ENCODE measurements at places on chromosomes 4 and X.

- no peak for DNase-seq
Measured at GRCh38 chr4:85861064-85861765, 386.3 kb downstream of the ARHGAP24 start.

DNA sequence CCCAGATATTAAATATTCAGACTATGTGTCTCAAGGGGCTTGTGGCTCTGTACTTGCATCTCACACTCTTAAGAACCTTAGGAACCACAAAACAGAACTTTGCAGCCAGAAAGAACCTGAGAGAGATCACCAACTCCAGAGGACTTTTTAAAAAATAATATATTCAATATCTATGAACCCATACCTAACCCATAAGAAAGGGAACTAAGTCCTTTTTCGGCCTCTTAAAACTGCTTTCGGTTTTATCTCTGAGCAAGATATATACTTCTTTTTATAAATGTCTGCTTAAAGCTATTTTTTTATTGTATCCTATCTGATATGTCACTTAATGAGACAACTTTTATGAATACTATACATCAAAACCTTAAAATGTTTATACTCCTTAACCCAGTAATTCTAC is 10.9 kb downstream of the SMARCA1 start:
- DNase-seq = no peak

DNA sequence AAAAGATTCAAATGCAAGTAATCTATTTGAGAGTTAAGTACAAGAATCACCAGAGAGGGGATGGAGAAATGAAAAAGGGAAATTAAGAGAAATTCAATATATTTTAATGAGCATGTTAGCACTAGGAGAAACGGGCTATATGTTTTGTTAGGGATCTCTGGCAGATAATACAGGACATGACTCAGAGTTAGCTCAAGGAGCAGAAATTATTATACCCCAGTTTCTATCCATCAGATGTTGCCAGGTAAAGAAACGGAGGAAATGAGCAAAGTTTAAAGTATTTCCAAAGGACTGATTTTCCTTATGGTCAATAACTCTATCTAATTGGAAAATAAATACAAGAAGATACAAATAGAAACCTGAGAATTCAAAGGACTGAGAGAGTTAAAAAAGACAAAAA is 867.6 kb downstream of the TRAM1L1 start:
- no peak for DNase-seq

- DNase-seq = peak; percentile 29
Measured at GRCh38 chr4:11428899-11429698, 405 bp upstream of the HS3ST1 start.

GRCh38 chrX:41449615-41450014 is 2.5 kb downstream of the NYX start:
- DNase-seq = no peak

- no peak for DNase-seq
Measured at GRCh38 chr4:21126014-21126512, 425.8 kb downstream of the PACRGL start.

- no peak for DNase-seq
Measured at GRCh38 chrX:139828033-139828432, 104.8 kb downstream of the ATP11C start.

- DNase-seq = no peak
Measured at GRCh38 chr4:80202190-80202711, 4.9 kb downstream of the PRDM8 start.

- DNase-seq = no peak
Measured at GRCh38 chr4:71444395-71444794, 105.6 kb downstream of the SLC4A4 start.

DNA sequence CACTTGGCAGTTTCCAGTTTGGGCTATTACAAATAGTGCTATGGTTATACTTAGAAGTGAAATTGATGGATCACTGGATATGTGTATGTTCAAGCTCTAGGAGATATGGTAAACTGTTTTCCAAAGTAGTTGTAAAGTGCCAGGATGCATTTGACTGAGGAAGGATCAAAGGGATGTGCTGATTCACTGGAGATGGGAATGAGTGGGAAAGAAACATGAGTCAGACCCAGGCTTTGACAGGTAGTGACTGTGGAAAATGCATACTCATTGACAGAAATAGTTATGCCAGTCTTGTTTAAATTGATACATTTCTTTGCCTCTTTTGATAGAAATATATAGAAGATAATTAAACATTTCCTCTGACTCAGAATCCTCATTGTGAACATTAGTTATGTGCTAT is 77.9 kb downstream of the CEP135 start:
- DNase-seq = peak; percentile 59

GRCh38 chr4:121936101-121936500 is 15.8 kb downstream of the TRPC3 start:
- DNase-seq = no peak

DNA sequence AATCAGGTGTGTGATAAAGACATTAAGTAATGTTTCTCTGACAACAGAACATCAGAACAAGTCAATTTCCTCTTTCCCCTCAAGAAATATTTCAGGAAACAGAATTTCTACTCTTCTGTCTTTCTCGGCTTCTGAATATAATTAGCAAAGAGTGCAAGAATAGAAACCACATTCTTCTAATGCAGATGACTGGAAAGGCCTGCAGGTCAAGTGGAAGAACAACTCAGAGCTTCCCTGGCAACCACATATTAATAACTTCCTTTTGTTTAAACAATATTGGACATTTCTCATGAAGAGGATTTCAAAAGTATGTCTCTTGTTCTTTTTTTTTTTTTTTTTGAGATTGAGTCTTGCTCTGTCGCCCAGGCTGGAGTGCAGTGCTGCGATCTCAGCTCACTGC is 225.5 kb downstream of the PARM1 start:
- DNase-seq = no peak

DNA sequence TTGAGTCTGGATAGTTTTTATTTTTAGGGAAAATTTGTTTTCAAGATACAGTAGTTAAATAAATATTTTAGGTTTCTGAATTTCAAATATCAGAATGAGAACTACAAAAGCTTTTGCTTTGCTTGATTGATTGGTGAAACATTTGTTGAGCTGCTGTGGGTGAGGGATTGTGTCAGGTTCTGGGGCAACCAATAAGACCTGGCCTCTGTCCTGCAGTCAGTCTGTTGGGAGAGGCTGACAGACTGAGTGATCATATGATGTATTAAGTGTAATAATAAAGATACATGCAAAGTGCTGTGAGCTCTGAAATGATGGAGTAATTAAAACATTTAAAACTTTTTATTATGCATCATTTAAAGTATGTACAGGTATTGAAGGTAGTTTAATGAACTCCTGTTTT is 9.6 kb downstream of the KDM6A start:
- DNase-seq = no peak

GRCh38 chrX:14232688-14233087 is 203.0 kb upstream of the GEMIN8 start:
- DNase-seq = no peak

DNA sequence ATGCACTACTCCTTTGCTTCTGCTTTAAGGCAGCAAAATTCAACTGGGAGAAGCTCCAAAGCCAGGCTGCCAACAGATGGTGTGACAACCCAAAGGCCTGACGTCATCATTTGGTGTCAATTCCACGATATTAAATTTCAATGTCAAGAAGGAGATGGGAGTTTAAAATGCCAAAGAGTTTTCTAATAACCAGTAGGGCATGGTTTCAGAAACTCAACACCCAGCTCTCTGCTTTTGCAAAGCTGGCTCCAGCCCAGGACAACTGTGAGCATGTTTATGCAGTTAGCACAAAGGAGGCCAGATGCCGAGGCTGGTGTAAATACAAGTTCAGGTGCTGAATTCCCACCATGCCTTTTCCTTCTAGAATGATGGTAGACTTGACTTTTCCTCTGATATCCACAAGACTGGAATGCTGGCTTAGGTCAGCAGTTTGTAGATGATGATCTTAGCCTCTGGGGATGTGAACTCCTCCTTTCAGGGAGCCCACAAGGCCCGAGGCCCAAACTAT is 67.3 kb downstream of the AFAP1 start:
- no peak for DNase-seq

DNA sequence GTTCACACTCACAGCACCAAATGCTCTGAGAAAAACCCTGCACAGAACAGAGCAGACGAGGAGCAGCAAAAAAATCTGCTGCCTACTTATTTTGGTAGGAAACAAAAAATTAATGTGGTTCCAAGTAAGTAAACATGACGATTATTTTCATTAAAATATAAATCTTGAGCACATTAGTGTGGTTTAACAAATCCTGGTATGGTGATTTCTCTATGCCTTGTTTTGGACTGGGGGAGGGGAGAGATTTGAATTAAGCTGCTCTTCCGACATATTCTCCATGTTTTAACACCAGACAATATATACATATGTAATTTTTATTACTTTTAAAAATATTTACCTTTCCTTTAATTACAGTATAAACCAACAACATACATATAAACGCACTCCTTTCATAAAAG is 1.8 kb downstream of the CAMK2D start:
- no peak for DNase-seq

- DNase-seq = no peak
Measured at GRCh38 chrX:42770566-42770965, 7.4 kb downstream of the PPP1R2C start.

DNA sequence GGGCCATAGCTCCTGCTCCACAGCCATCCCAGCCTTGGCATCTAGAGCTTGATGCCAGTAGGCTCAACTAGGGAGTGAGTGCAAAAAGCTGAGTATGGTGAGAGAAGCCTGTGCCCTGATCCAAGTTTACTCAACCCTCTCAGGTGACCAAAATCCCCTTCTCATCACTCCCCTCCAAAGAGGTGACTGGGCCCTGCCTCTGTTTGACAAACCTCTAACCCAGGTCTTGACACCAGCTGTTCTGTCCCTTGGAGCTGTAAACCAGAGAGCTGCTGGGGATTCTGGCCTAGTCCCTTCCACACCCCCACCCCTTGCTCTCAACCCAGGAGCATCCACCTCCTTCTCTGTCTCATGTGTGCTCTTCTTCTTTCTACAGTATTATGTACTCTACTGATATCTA is 73.5 kb downstream of the MSN start:
- DNase-seq = no peak

- no peak for DNase-seq
Measured at GRCh38 chrX:24651783-24652182, 4.6 kb upstream of the PCYT1B start.

- DNase-seq = no peak
Measured at GRCh38 chrX:72367516-72367915, 61.8 kb upstream of the CITED1 start.

- no peak for DNase-seq
Measured at GRCh38 chr4:75343333-75343732, 170.9 kb downstream of the RCHY1 start.

DNA sequence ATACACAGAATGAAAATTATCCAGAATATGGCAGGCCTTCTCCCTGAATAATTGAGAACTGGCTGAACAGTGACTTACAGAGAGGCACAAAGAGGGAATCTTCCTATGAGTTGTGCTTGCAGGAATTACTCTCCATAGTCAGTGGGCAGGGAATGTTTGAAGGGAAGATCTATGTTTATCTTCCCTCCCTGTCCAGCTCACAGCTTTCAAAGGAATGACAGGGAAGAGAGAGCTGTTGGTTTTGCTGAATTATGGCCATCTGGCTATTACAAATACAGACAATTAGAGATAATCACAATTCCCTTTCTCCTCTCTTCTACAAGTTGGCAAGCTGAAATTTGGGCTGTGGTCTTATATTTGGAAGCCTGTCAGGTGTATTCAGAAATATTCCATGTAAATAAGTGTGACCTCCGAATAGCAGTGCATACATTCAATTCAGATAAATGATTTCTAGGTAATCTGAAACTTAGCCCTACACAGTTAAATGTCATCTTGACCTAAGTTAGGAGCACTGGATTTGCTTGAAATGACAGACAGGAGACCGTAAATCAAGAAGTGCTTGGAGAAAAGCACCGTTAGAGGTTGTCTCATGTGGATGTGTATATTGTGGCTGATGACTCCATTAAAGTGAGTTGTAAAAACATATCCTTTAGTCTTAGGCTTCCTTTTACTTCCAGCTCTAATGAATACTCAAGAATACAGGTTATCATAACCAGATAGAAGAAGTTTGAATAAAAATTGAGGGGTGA is 136.8 kb downstream of the C4orf33 start:
- no peak for DNase-seq

DNA sequence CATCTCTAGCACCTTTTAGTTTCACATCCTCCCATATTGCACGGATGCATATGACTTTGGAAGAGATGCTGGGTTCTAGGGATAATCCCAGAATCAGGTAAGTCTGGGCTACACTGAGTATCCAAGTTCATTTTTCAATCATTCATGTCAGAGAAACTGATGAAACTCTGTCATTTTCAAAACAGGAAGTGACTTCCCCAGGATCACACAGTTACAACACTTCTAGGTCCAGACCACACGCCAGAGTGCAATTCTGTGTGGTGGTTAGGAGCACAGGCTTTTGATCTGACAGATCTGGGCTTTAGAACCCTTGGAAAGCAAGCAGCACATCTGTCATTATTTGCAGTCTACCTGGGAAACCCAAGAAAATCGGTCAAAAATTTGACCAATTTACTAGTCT is 52.1 kb upstream of the CDKN2AIP start:
- DNase-seq = no peak

DNA sequence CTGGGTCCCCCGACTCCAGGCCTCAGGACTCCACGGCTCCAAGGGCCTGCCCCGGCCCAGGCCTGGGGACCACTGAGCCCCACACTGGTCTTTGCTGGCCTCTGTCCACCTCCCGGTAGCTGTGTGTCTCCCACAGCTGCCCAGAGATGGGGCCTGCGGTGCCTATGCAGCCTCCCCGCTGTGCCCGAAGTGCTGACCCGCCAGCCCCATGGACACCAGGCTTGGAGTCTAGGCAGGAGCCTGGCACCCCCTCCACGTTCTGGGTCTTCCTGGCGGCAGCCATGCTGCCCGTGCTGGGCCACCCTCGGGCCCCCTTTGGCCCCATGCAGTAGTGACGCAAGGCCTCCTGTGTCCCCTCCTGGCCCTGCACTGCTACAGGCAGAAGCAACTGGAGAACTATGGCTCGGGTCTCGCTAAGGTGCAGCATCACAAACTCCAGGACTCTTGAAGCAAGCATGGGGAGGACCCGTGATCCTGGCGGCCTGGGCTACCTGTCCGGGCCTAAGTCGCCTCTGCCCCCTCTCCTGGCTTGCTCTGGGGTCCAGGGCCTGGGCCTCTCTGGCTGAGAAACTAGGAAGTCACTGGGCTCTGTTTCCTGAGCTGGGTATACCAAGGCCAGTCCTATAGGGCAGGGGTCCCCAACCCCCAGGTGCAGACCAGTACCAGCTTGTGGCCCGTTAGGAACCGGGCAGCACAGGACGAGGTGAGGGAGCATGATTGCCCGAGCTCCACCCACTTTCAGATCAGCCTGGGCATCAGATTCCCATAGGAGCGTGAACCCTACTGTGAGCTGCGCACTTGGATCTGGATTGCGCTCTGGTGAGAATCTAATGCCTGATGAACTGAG is 917 bp downstream of the MYL5 start:
- DNase-seq = no peak

GRCh38 chr4:113618205-113618604 is 143.3 kb downstream of the CAMK2D start:
- no peak for DNase-seq

- no peak for DNase-seq
Measured at GRCh38 chrX:151780621-151781020, 46.1 kb downstream of the CNGA2 start.

GRCh38 chrX:149871940-149872339 is 9.0 kb upstream of the MAGEA8 start:
- DNase-seq = no peak

Measured in epithelial cell of proximal tubule (primary cell).